ENCODE measurements at places on chromosomes 6 and 20.

- no peak for DNase-seq
Observed at GRCh38 chr6:109747221-109747620, 56.1 kb downstream of the FIG4 start.

DNA sequence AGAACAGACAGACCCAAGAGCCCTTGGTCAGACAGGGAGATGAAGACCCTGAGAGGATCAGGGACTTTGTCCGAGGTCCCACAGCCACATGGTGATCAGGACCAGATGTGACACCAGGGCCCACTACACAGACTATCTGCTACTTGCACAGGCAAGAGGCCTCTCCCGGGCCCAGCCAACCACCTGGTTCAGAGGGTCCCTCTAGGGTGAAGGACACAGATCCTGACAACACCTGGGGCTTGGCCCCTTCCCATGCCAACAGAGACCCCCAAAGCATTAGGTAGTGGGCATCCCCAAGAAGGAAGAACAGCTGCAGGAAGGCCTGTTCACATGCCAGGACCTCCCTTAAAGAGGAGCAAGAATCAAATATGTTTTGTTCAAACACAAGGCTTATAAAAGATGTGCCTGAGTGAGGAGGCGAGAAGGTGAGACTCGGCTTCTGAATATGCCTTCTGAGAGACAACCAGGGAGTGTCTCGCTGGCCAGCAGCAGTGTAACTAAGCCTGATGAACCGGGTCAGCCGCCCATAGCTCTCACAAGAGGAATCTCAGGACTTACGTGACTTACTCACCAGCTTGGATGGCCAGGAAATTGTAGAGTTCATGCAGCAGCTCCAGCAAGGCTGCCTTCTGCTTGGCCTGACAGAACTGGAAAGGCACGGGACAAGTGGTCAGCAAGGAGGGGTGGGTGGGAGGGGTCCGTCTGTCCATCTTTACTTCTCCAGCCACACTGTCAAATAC is 5.0 kb downstream of the LEMD2 start:
- DNase-seq, result no peak

DNA sequence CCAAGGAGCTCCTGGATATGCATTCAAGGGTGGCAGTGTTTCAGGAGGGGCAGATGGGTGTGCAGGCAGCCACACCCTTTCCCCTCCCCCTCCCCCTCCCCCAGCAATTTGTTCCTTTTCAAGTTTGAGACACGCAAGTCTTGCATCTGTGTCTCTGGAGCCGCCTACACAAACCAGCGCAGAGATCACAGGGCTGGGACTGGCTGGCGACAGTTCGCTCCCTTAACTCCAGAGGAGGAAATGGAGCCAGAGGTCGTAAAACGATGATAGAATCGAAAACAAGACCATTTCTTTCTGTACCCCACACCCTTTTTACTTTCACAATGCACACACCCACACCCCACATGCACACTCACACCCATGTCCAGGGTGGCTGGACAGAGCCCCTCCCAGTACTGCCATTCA is 163.1 kb downstream of the LY86 start:
- no peak for DNase-seq

GRCh38 chr6:162249907-162250642 is 477.5 kb downstream of the PRKN start:
- no peak for DNase-seq

GRCh38 chr6:90464507-90464906 is 122.4 kb downstream of the MAP3K7 start:
- DNase-seq, result no peak

- no peak for DNase-seq
Observed at GRCh38 chr6:63774961-63775360, 139.4 kb downstream of the PHF3 start.

- no peak for DNase-seq
Observed at GRCh38 chr6:4676016-4676415, 100.2 kb upstream of the CDYL start.

- DNase-seq, result no peak
Observed at GRCh38 chr20:58523072-58523970, 8.1 kb upstream of the APCDD1L start.

GRCh38 chr20:13458860-13459451 is 179.8 kb downstream of the TASP1 start:
- no peak for DNase-seq

GRCh38 chr20:15706719-15707118 is 866.5 kb downstream of the KIF16B start:
- no peak for DNase-seq

GRCh38 chr6:138592749-138593123 is 93.4 kb upstream of the NHSL1 start:
- no peak for DNase-seq

All from AG09309 (cell line).